Activated CD4-positive, alpha-beta T cell treated with anti-CD3 and anti-CD28 coated beads for 48 hours (primary cell): ENCODE measurements at places on chromosomes 12 and 14.

DNA sequence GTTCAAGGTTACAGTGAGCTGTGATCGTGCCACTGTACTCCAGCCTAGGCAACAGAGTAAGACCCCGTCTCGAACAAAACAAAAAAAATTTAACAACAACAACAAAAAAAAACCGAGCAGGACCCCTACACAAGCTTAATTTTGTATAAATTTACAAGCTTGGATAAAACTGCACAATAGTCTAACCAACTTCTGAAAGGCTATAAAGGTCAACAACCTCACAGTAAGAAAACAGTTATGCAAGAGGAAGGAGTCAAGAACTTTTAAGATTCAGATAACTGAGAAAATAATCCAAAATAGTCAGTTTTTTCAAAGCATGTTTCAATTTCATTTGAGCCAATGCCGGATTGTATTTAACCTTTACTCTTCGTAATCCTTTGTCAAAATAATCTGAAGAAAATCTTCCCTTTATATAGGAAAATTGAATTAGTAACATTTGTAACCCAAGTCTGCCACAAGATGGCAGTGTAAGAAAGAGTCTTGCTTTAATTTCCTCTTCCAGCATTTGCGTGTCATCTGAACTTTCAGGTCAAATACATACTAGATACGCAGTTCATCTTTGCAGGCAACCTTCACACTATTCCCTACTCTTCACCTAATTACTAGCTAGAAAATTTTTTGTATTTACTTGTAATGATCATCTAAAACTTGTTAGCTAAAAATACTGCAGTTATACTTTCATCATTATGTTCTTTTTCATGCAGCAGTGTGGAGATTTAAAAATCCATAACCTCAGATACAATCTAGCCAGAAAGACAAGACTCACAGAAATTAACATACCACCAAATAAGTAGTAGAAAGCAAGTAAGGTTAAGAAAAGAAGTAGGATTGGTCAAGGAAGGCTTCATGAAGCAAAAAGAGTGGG lies 5.8 kb downstream of the CCNB1IP1 start:
- DNase-seq = no peak

- DNase-seq = peak; percentile 51
These were observed 51.6 kb downstream of the PLEKHG3 start for GRCh38 chr14:64755781-64756221.

DNA sequence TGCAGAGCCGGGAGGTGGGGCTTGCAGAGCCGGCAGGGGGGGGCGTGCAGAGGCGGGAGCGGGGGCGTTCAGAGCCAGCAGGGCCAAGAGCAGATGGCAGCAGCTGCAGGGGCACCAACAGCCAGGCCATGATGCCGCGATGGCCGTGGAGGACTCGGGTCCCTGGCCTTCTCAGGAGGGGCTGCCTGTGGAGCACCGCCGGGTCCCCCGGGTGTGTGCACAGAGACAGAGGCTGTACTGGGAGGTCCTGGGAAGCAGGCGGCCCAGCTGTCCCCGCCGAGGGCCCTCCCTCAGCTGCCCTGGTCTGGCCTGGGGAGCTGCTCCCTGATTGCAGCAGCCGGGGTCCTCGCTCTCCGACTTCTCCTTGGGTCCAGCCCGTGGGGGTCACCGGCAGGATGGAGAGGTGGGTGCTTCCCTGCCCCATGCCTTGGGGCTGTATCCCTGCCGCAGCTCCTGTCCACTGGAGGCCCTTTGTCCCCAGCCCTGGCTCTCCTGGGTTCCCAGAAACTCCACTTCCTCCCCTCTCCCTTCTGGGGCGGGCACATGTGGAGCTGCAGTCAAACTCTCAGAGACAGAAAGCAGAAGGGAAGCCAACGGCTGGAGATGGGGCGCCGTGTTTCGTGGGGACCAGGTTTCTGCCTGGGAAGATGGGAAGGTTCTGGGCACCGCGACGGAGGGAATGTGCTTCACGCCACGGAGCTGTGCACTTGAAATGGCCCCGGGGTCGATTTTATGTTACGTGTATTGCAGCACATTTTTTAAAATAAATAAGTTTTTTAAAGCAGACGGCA lies 75.8 kb upstream of the GALNT9 start:
- no peak for DNase-seq

GRCh38 chr12:123891516-123892179 lies 81.0 kb downstream of the CCDC92 start:
- no peak for DNase-seq
